GM23248 (cell line): ENCODE measurements at places on chromosomes 11 and 22. TPM values are rescaled to one million over a fixed set of nuclear protein-coding genes. Genes with fewer than 3 reads are reported as not detected.

Gene NLRX1
- total RNA-seq: 19.7 and 28.0 TPM in 2 replicates

Gene PICK1
- total RNA-seq: 12.4 and 14.4 TPM in 2 replicates

Gene CBLIF
- not detected in 2 replicates for total RNA-seq

Gene EIF3L
- total RNA-seq: 323 and 346 TPM in 2 replicates

Gene MISFA
- not detected in 2 replicates for total RNA-seq

Gene ANO5
- total RNA-seq: not detected in 2 replicates

Gene OR51B4
- not detected in 2 replicates for total RNA-seq

Gene KCNK4
- not detected in 2 replicates for total RNA-seq

Gene ADAMTS15
- total RNA-seq: 0.97 and 1.3 TPM in 2 replicates
